Right renal pelvis (tissue), 4 donors: ENCODE measurements at places on chromosomes 2 and 18.

DNA sequence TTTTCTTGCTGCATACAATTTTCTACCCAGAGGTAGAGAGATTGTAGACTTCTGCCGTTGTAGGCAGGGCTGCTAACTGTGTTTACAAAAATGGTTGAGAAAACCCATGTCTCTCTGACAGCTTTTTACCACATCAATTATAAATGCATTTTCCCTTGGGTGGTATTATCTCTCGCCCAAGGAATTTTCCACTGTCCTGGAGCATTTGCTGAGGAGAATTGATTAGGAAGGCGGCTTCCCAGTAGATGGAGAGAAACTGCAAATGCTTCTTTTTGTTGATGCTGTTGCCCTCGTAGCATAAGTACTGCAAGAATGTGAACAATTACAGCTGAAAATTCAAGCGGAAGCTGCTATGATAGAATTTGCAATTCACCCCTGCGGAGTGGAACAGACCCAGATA lies 1007.7 kb upstream of the KLHL29 start:
- DNase-seq, result no peak

GRCh38 chr2:150282771-150283371 lies 204.6 kb downstream of the RND3 start:
- DNase-seq, result no peak

DNA sequence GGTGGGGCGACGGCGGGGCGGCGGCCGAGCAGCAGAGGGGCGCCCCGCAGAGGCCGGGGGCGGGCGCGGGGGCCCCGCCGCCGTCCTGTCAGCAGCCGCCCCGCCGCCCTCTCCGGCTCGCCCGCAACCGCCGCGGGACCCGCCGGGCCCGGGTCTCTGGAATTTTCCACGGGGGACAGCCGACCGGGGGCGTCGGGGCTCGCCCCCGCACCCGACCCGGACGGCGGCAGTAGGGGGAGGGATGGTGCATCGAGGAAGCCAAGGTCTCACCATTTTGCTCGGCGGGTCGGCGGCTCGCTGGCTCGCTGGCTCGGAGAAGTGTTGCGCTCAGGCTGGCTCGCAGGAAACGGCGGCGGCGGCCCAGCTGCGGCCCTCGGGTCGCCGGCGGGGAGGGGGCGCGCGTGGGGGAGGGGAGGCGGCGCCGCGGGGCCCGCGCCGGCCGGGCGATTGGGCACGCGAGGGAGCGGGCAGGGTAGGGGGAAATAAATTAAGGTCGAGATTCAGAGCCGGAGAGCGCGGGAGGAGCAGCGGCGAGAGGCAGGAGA lies 405 bp downstream of the PPP3R1 start:
- DNase-seq, result peak; percentile 13

- DNase-seq, result no peak
These were observed 3.9 kb downstream of the HOXD1 start for GRCh38 chr2:176192351-176192750.

- no peak for DNase-seq
These were observed 4.5 kb downstream of the NDUFV2 start for GRCh38 chr18:9106800-9107584.

DNA sequence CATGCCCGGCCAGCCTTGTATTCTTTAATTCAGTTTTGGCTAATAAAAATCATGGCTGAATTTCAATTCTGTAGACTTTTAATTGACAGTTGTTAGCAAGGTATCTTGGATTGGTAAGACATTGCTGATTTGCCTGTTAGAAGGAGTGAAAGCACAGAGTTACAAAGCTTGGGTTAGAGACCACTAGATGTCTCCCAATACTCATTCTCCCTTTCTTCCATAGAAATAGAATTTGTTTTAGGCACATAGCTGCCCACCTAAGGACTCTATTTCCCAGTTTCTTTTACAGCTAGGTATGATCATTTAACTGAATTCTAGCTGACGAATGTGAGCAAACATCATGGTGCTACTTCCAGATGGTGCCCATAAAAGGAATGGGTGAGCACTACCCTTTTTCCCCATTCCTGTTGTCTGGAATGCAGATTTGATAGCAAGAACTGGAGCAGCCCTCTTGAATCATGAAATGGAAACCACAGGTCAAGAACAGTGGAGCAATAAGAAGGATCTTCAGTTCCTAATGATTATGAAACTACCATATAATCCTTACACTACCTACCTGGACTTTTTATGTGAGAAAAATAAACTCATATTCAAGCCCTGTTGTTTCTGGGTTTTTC lies 17.5 kb downstream of the PECR start:
- no peak for DNase-seq

GRCh38 chr2:159073256-159073655 lies 104.8 kb downstream of the TANC1 start:
- DNase-seq, result no peak

- no peak for DNase-seq
These were observed 263.2 kb downstream of the KCNJ3 start for GRCh38 chr2:154961676-154962075.

GRCh38 chr2:36677386-36677785 lies 19.1 kb upstream of the VIT start:
- no peak for DNase-seq

GRCh38 chr2:101759162-101759561 lies 61.7 kb downstream of the MAP4K4 start:
- DNase-seq, result no peak

- DNase-seq, result no peak
These were observed 40.6 kb downstream of the TRABD2A start for GRCh38 chr2:84840306-84840705.

- no peak for DNase-seq
These were observed 74.2 kb upstream of the CELF4 start for GRCh38 chr18:37639846-37640245.

GRCh38 chr2:241473399-241473798 lies 35.0 kb downstream of the STK25 start:
- no peak for DNase-seq

- no peak for DNase-seq
These were observed 88.4 kb downstream of the UGGT1 start for GRCh38 chr2:128179461-128179755.

GRCh38 chr2:138626148-138626547 lies 124.6 kb downstream of the SPOPL start:
- no peak for DNase-seq

GRCh38 chr2:224952936-224953657 lies 89.2 kb downstream of the DOCK10 start:
- DNase-seq, result no peak

DNA sequence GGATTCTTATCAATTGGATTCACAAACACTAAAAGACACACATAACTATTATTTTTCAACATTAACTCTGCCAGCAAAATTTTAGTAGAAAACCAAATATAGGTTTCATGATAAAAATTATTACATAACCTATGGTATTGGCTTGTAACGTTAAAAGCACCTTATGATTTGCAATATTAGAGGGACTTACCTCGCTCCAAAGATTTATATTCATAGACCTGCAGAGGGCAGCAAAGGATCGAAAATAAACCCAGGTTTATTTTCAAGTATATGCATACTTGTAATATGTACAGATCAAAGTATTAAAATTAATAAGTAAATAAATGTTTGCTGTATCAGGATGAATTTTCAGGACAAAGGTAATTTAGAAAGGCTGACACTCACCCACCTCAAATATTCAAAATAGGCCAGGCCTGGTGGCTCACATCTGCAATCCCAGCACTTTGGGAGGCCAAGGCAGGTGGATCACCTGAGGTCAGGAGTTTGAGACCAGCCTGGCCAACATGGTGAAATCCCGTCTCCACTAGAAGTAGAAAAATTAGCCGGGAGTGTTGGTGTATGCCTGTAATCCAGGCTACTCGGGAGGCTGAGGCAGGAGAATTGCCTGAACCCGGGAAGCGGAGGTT lies 45.3 kb downstream of the LRPPRC start:
- peak; percentile 11 for DNase-seq

DNA sequence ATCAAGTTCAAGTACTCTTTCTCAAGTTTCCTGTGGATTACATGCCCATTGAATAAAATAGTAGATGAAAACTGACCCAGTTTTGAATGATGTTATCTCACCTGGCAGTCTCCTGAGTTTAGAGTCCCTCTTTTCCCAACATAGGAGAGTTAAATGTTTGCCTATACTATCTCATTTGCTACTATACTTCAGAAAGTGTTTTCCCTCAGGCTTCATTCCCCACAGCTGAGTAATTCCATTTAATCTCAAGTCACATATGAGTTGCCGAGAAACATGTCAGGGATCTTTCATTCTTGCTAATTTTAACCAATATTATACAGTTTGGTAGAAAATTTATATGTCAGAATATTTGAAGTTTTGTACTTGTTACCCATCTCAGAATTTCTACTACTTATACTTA lies 150.4 kb upstream of the CDH19 start:
- no peak for DNase-seq

DNA sequence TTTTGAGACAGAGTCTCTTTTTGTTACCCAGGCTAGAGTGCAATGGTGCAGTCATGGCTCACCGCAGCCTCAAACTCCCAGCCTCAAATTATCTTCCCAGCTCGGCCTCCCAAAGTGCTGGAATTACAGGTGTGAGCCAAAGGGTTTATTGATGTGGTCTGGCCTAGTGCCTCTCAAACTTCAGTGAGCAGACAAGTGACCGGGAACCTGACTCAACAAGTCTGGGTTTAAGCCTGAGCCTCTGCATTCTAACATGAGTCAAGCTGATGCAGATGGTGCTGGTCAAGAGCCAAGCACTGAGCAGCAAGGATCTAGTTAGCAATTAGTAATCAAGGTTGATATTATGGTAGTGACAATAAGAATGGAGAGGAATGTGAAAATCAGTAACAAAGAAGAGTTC lies 21.3 kb downstream of the CDK15 start:
- DNase-seq, result no peak

- DNase-seq, result no peak
These were observed 15.1 kb upstream of the DYNC2LI1 start for GRCh38 chr2:43758739-43759138.

DNA sequence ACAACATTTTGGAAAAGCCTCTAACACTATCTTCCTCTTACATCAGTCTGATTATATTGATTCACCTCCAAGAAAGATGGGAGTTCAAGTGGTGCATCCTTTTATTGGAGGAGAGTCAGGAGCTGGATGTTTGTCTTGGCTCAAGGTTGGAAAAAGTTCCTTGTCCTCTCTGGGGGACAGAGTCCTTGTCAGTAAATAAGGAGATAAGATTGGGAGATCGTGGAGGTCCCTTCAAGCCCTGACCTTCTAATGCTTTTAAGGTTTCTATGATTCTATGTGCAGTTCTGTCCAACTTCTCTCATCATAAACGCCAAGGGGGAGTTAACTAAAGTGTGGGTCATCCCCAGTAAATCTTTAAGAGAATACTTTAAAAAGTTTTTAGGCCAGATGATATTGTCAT lies 60.9 kb upstream of the CCBE1 start:
- no peak for DNase-seq

- no peak for DNase-seq
These were observed 39.0 kb downstream of the OLA1 start for GRCh38 chr2:174209325-174209724.

DNA sequence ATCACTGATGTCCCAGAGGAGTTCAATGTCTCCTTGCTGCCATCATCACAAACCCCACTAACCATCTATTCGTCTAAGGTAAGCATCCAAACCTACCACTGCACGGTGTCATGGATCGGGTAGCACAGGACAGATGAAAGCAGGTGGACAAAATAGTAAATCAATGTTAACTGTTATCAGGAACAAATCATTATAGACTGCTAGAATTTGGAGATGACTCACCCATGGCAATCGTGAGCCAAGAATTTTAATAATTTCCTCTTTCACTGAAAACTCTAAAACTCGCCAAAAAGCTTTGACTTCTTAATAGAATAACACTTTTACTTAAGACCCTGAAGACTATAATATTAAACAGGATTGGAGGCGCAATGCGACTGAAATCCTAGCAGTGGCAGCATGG lies 33.7 kb upstream of the BZW1 start:
- no peak for DNase-seq

GRCh38 chr2:58895857-58896256 lies 654.7 kb upstream of the FANCL start:
- no peak for DNase-seq

- DNase-seq, result no peak
These were observed 190.4 kb downstream of the BABAM2 start for GRCh38 chr2:28080911-28081310.

- no peak for DNase-seq
These were observed 36.5 kb upstream of the CYTIP start for GRCh38 chr2:157480182-157480961.

DNA sequence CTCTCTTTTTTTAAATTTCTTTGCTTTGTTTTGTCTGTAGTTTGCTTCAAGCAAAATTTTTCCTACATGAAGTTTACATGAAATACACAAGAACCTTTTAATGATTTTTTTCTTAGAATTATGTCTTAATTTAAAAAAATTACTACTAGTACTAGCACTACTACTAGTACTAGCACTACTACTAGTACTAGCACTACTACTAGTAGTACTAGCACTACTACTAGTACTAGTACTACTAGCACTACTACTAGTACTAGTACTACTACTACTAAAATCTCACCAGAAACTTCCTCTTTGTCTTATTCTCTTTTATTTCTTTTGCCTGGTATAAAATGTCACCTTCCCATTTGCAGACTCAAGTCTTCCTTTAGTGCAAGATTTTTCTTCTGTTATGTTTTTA lies 71.1 kb downstream of the PTH2R start:
- DNase-seq, result no peak

DNA sequence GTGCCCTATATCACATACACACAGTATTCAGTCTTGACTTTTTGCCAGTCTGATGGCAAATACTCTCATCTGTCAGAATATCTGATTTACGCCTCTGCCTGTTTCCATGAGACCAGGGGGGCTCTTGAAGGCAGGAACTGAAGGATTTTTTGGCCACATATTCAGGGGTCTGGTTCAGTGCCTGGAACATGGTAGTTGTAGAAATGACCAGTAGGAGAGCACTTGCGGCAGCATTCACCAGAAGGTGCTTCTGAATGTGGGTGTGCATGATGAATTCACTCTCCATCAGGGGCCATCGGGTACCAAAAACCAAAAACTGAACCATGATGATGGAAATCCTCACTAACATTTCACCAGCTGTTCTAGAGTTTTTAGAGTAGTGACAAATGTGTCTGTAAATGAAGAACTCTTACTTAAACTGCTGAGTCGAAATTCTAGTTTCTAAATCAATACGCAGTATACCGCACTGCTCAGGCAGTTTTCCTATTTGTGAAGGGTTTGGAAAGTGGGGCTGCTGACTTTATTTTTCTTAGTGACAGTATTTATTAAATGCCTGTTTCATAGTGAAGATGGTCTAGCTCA lies 54.6 kb downstream of the MERTK start:
- DNase-seq, result no peak

GRCh38 chr2:19409046-19409445 lies 50.6 kb upstream of the OSR1 start:
- no peak for DNase-seq

DNA sequence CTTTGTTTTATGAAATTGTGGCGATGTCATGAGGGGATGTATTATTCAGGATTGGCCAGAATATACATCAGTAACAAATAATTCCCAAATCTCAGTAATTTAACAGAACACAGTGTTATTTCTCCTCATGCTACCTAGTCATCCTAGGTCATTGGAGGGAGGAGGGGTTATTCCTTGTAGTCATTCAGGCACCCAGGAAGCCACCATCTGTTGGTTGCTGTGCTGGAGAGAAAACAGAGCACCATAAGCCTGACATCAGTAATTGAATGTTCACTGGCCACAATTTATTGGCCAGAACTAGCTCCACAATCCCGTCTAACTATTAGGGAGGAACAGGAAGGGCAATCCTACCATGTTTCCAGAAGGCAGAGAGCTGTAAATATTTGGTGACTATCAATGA lies 303.5 kb upstream of the CELF4 start:
- no peak for DNase-seq
